Stimulated activated CD8-positive, alpha-beta memory T cell treated with anti-CD3 and anti-CD28 coated beads, Interleukin-7, amount 100 ng/mL, for 48 hours (primary cell): ENCODE measurements at places on chromosomes 13 and 19.

DNA sequence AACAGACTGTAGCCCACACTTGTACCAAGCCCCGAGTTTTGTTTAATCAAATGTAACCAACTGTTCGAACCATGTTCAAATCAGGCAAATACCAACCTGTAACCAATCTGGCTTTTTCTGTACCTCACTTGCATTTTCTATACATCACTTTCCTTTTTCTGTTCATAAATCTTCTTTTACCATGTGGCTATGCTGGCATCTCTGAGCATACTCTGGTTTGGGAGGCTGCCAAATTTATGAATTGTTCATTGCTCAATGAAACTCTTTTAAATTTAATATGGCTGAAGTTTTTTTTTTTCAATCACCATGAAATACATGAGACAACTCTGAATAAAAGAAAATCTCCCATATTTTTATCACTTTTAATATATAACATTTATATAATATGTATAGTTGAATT lies 256.1 kb downstream of the SLITRK6 start:
- no peak for DNase-seq

GRCh38 chr13:74190999-74191398 lies 56.8 kb upstream of the KLF12 start:
- DNase-seq, result no peak

DNA sequence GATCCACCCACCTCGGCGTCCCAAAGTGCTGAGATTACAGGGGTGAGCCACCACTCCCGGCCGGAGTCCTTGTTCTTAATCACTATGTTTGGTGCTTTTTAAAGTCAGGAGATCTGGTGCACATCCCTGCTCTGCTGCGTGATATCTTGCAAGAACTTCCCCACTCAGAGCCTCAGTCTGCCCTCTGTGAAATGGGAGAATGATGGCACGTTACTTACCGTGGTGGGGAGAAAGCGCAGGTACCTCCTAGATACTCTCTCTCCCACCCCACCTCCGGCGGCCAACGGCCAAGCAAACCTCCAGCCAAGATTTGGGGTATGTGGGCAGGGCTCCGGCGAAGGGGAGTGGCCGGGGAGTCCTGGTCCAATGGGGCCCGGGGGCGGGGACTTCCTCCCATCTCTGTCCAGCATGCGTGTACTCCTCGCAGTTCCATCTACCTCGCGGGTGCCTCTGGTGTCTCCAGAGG lies at the start of gene RYR1:
RYR1 (plus strand) TSS at position 424 of the 466 bp plus-strand sequence. CDS start 139 bp downstream, outside the sequence.
- DNase-seq, result peak; percentile 48

GRCh38 chr19:9727644-9728043 lies 40.9 kb downstream of the ZNF846 start:
- no peak for DNase-seq

DNA sequence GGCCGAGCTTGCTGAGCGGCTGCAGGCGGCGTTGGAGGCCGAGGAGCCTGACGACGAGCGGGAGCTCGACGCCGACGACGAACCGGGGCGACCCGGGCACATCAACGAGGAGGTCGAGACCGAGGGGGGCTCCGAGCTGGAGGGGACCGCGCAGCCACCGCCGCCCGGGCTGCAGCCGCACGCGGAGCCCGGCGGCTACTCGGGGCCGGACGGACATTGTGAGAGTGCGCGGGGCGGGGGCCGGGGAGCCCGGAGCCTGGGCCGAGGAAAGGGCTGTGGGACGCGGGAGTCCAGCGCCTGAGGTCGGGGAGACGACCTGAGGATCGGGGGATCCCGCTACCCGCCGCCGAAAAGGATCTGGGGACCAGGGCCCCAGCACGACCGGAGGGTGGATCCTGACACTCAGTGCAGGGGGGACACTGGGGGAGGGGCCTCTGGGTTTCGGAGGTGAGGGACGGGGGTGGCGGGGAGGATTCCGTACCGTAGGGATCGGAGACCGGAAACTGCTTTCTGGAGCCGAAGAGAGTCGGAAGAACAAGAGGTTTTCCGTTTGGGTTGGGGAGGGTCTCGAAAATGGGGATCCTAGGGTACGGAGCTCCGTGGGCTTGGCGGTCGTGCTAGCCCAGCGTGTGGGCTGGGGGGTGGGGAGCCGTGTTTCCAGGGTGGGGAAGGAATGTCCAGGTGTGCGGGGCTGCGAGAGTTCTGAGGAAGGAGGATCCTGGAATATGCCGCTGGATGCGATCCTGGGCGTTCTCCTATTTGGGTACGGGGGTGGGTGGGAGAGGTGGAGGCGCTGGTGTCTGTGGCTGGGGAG lies 616 bp downstream of the HNRNPUL1 start:
- DNase-seq, result peak; percentile 38
